Gastroesophageal sphincter (tissue), 4 donors: ENCODE measurements at places on chromosomes 6 and 20.

DNA sequence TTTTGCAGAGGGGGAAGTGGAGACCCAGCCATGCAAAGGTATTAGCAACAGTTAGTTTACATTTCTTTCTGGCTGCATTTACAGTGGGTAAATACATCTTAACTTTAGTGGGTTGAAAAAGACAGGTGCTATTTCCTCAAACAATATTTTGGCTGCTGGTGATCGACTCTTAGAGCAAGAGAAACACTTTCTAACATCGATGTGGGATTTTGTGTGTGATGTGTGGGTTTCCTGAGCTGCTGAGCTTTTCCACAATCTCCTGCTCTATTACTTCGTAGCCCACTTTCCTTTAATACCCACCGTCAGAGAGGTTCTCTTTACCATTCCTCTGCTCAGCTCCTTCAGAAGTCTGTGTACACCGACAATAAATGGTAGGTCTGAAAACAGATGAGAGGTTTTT is 339.0 kb downstream of the NRN1 start:
- ATAC-seq = no peak
- H3K4me3 ChIP-seq = no peak overlapping the region
- no peak overlapping the region for H3K27ac ChIP-seq
- no peaks in the 10 kb centered on the region for H3K36me3 ChIP-seq
- H3K4me1 ChIP-seq = peaks cover 10% of the 10 kb centered on the region
- no peaks in the 10 kb centered on the region for H3K27me3 ChIP-seq

DNA sequence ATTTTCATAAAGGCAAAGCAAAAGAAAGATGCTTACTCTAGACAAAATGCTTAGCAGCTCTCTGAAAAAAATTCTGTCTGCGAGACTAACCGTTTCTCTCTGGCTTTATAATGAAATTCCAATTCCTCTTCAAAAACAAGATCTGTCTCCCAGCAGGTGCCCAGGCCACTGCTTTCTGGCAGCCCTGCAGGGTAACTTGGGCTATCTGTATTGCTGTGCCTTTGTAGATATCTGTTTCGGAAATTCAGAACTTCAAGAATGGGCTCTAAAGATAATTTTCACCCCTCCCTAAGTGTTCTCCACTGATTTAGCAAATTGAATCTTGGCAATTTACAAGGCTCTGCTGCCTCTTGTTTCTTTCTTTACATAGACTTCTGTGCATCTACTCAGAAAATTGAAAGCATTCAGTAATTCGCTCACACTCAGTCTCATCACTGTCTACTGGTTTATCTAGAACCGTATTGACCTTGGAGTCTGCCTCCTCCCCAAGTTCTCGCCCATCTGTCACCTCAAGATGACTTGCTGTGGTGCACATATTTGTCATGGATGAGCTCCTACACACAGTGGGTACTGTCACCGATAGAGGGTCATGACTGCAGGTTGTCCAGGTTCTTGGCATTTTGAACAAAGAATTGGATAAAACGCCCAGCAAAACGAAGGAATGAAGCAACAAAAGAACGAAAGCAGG is 26.4 kb upstream of the FABP7 start:
- H3K27ac ChIP-seq = no peak overlapping the region
- H3K27me3 ChIP-seq = no peaks in the 10 kb centered on the region
- no peak for ATAC-seq
- no peaks in the 10 kb centered on the region for H3K4me1 ChIP-seq
- no peaks in the 10 kb centered on the region for H3K36me3 ChIP-seq

- peak; percentile 56 for ATAC-seq
- H3K36me3 ChIP-seq = no peaks in the 10 kb centered on the region
- no peaks in the 10 kb centered on the region for H3K27me3 ChIP-seq
- no peak overlapping the region for H3K4me3 ChIP-seq
- H3K4me1 ChIP-seq = peaks cover 100% of the 10 kb centered on the region
- peak overlapping the region; percentile 99 for H3K27ac ChIP-seq
Measured at GRCh38 chr6:52570291-52570700, 6.6 kb downstream of the TRAM2 start.

DNA sequence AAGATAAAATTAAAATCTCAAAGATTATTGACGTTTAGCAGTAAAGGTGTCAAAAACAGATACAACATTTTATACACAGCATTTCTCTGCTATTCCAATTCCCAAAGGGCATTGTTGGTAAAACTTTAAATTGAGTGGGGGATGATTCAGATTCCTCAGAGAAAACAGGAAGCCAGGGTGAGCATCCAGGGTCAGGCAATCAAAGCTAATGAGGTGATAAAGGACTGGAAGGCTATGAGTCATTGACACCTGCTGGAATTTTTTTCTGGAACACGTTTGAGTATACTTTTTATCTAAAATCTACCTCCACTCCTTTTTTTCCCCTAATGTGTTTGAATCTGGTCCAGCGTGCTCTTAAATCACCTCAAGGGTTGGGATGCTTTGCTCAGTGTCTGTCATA is 52.2 kb downstream of the FKBP1C start:
- ATAC-seq = no peak
- no peaks in the 10 kb centered on the region for H3K27me3 ChIP-seq
- H3K36me3 ChIP-seq = no peaks in the 10 kb centered on the region

- peaks cover 2% of the 10 kb centered on the region for H3K4me1 ChIP-seq
- peak; percentile 62 for ATAC-seq
- no peaks in the 10 kb centered on the region for H3K36me3 ChIP-seq
- peaks cover 7% of the 10 kb centered on the region for H3K27me3 ChIP-seq
- no peak overlapping the region for H3K4me3 ChIP-seq
- no peak overlapping the region for H3K27ac ChIP-seq
Measured at GRCh38 chr6:168163096-168163731, 84.2 kb upstream of the FRMD1 start.

DNA sequence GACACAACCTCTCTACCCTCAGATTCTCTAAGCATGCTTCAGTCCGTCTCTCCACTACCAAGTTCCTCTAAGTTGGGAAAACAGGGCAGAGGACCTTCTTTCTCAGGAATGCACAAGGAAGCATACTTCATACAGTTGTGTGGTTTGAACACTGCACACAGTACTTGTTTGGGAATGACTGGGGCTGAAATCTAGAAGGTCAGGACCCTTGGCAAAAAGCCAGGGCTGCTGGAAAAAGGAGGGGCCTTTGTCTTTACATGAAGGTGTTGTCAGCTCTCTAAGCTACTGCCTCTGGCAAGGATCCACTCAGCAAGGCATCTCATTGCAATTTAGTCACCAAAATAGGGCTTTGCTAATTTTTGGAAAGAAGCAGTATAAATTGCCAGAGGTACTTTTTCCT is 20.7 kb upstream of the HEY2 start:
- H3K27me3 ChIP-seq = peaks cover 7% of the 10 kb centered on the region
- H3K4me3 ChIP-seq = no peak overlapping the region
- no peak overlapping the region for H3K27ac ChIP-seq
- no peaks in the 10 kb centered on the region for H3K4me1 ChIP-seq
- ATAC-seq = no peak

- no peak within 1 kb of the TSS for H3K4me3 ChIP-seq
- H3K4me1 ChIP-seq = no peaks in the 10 kb centered on the region
- no peaks in the 10 kb centered on the region for H3K27me3 ChIP-seq
Measured at GRCh38 chr20:36875702-36876472, at the start of gene TLDC2. TLDC2 (plus strand) TSS chr20:36876138; CDS start chr20:36876175, 37 bp downstream.

DNA sequence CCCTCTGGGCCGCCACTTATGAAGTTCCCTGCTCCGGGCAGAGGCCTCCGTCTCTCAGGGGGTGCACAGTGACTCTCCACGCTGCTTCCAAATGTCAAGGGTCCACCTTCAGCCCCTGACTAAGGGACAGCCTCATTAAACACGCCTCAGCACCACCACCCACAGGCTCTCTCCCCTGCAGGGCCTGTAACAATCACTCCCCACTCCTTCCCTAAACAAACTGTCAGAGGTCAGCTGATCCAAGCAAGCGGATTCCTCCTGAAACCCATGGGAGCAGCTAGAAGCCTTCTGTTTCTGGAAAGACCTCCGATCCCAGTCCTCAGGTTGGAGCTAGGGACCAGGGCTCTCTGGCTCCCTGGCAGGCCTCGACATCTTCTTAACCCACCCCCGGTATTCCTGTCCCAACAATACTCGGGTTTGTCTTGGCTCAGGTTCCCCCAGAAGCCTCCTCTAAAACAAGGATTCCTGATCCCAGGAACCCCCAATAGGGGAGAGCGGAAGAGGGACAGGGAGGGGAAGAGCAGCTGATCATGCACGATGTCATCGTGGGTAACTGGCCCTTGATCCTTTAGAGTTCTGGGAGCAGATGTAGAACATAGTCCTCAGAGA is 181.0 kb downstream of the ZNF217 start:
- no peak overlapping the region for H3K4me3 ChIP-seq
- peaks cover 13% of the 10 kb centered on the region for H3K27me3 ChIP-seq
- H3K36me3 ChIP-seq = no peaks in the 10 kb centered on the region
- no peaks in the 10 kb centered on the region for H3K4me1 ChIP-seq
- H3K27ac ChIP-seq = no peak overlapping the region
- ATAC-seq = no peak

DNA sequence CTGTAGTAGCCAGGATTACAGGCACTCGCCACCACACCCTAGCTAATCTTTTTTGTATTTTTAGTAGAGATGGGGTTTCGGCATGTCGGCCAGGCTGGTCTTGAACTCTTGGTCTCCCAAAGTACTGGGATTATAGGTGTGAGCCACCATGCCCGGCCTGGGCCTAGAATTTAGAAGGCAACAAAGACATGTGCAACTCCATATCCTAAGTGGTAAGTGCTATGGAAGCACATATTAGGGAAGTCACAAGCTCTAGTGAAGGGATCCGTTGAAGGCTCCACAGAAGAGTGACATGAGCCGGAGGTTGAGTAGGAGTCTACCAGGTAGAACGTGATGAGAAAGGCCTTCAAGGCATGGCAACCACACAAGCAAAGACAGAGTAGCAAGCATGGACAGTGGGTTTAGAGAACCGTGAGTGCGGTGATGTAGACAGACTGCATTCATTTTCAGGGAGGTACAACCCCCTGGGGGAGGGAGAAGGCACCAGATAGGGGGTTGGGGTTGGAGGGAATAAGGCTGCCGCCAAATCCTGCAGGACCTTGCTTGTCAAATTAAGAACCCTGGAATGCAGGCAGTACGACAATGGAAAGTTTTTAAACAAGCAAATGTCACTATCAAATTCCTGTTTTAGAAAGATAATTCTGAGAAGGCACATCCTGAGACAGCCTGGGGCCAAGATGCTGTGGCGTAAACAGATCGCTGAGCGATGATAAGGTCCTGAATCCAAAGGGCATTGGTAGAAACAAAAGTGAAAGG is 50.2 kb downstream of the ARHGAP18 start:
- no peaks in the 10 kb centered on the region for H3K4me1 ChIP-seq
- H3K4me3 ChIP-seq = peak overlapping the region; percentile 18
- H3K36me3 ChIP-seq = no peaks in the 10 kb centered on the region

DNA sequence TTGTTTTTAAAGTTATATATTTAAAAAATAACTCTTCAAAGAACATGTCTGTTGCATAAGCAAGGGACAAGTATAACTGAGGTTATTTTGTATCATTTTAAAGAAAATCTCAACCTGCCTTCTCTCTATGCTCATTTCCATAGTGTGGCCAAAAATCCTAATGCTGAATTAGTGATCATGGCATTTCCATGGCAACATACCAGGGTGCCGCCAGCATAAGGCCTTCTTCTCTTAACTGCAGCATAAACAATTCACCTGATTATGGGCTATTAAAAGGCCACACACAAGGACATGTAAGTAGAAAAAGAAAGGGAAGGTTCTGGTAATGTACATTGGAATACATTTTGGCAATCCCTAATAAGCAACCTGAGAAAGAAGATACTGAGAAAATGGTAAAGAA is 95.1 kb upstream of the RNF217 start:
- no peak for ATAC-seq
- H3K4me1 ChIP-seq = no peaks in the 10 kb centered on the region
- H3K4me3 ChIP-seq = no peak overlapping the region
- H3K27me3 ChIP-seq = no peaks in the 10 kb centered on the region

- peaks cover 74% of the 10 kb centered on the region for H3K36me3 ChIP-seq
- H3K27me3 ChIP-seq = no peaks in the 10 kb centered on the region
- H3K27ac ChIP-seq = peak overlapping the region; percentile 90
- peak; percentile 19 for ATAC-seq
Measured at GRCh38 chr20:63706852-63707557, 771 bp downstream of the ARFRP1 start.

DNA sequence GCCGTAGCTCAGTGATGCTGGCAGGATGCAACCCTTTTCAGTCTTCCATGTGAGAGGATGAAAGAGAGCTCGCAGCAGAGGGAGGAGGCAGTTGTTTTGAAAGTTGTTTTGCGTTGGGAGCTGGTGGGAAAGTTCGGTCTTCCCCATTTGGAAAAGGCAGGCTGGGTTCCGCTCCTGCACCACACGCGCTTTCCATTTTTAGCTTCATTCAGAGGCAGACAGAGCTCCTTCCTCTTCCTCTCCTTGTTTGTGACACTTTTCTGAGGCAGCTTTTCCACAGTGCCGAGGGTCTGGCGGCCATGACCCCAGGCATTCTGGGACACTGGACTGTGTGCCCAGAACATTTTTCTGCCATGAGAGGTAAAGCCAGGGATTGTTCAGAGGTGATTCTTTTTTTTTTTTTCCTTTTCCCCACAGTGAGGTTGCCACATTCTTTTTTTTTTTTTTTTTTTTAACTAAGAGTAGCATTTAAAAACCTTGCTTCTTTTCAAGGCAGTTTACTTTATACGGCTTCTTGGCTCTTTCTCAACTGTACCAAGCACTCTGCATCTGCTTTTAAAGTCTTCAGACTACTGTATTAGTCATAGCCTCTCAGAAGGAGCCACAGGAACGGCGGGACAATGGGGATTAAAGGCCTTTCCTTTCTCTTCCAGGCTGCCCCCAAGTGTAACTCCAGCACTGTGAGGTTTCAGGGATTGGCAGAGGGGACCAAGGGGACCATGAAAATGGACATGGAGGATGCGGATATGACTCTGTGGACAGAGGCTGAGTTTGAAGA is 1.6 kb downstream of the PRDM1 start:
- H3K27ac ChIP-seq = no peak overlapping the region
- no peak for ATAC-seq
- peak overlapping the region; percentile 49 for H3K4me3 ChIP-seq
- H3K4me1 ChIP-seq = peaks cover 21% of the 10 kb centered on the region
- peaks cover 72% of the 10 kb centered on the region for H3K27me3 ChIP-seq
